ENCODE measurements at places on chromosomes 16 and 17. TPM values are rescaled to one million over a fixed set of nuclear protein-coding genes. Genes with fewer than 3 reads are reported as not detected.

OR2C1 gene
- not detected for total RNA-seq

NPIPB8 gene
- total RNA-seq, result 1.3 TPM

PRRT2 gene
- 20.5 TPM for total RNA-seq

NPTX1 gene
- 15.1 TPM for total RNA-seq

SLC12A3 gene
- total RNA-seq, result not detected

FASN gene
- total RNA-seq, result 742 TPM
